ENCODE measurements at places on chromosomes 6 and 20. TPM values are rescaled to one million over a fixed set of nuclear protein-coding genes. Genes with fewer than 3 reads are reported as not detected.

Gene NRN1
- not detected for total RNA-seq

Gene RFX6
- not detected for total RNA-seq

Gene DAAM2
- not detected for total RNA-seq

Gene VSTM2L
- 2.3 TPM for total RNA-seq

Gene NKAIN4
- not detected for total RNA-seq

Gene CRISP2
- not detected for total RNA-seq

Gene ZBTB46
- 4.9 TPM for total RNA-seq

Gene GLP1R
- not detected for total RNA-seq

DNA sequence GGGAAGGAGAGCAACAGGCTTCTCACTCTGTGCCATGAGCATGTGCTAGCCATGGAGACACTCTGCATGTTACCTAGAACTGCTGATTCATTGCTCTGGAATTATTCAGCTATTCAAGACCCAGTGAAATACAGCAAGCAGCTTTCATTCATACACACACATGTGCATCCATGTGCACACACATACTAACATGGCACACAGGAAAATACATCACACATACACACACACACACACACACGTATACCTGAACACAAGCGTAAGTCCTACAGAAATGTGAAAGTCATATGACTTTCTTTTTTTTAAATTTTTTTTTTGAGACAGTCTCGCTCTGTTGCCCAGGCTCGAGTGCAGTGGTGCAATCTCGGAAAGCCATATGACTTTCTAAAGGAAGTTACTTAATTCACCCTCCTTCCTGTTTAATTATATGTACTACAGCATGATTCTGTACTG is 108.2 kb upstream of the NFATC2 start:
- DNase-seq, result no peak

GRCh38 chr6:42777126-42777822 is 4.6 kb upstream of the BICRAL start:
- no peak for DNase-seq

GRCh38 chr20:58703765-58704371 is 11.3 kb downstream of the NPEPL1 start:
- DNase-seq, result no peak

DNA sequence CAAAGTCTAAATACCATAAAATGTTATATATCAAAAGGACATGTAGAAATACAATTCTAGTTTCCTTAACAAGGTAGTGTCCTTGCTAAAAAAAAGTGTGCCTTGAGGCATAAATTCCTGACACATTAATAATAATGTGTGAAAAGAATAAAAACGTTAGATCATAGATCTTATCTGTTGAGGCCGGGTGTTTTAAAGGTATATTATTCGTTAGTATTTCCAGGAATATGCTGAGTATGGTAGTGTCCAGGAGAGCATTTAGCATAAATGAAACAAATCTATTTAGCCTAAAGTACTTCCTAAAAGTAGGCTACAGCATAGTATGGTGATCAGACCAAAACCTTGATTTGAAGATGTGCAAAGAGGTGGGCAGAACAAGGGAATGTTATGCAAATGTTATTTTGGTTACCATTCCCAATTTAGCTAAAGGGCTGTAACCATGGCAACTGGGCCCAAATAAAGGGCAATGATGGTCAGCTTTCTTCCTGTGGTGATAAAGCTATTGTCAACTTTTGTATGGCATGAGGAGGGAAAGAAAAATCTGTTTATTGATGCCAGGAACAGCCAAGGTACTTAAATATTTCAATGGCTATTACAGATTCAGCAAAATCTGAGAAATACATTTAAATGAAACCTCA is 18.9 kb downstream of the MKKS start:
- DNase-seq, result peak; percentile 55

DNA sequence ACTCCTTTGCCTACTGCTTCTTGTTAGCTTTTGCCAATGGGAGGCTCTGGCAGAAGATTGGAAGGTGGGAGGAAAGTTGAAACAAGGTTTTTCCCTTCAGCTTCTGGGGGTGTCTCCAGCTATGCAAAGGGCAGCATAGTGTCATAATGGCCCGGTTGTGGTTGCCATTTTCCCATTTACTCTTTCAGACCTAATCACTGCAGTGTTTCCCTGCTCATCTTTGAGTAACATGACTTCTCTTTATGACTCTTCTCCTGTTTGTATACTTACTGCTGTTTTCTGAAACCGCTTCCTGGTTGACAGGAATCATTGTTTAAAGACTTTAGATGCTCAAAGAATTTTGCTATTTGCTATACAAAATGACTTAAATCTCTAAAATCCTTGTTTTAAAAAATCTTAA is 19.9 kb downstream of the NRN1 start:
- DNase-seq, result no peak

- DNase-seq, result no peak
These were observed 197.1 kb upstream of the RGS17 start for GRCh38 chr6:153328194-153328593.

GRCh38 chr6:93468291-93468690 is 48.9 kb upstream of the EPHA7 start:
- DNase-seq, result no peak

DNA sequence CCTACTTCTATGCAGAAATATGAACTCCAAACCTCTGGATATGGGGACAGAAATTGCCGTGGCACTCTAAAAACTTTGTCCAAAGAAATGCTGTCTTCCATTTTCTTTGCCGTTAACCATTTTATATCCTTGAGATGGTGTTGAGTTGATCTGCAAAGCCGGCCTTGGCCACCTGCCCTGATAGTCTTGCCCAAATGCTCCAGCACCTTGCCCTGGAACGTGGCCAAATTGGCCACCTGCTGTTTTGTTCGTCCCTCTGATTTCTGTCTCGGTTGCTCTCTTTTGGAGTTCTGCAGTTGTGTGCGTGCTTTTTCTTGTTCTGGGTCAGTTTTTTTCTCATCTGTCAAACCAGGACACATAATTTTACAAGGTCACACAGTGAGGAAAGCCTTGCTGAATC is 239.7 kb upstream of the GMDS start:
- DNase-seq, result no peak

- no peak for DNase-seq
These were observed 681 bp downstream of the DIDO1 start for GRCh38 chr20:62925420-62926228.

GRCh38 chr6:106186172-106186571 is 100.0 kb downstream of the PRDM1 start:
- DNase-seq, result no peak

DNA sequence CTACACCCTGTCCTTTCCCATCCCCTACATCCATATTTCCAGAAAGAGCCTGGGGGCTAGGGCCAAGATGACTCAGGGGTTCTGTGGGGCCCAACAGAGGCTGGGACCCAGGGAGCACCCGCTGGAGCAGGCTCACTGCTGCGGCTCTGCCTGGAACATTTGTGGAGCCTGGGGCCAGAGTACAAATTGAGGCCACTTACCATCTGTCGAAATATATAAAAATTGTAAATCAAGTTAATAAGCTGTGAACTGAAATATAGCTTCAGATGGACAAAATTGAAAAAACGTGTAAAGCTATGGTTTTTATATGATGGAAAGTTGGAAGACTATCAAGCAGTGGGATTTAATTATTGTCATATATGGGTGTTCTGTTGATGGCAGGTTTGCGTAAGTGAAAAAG is 82.9 kb upstream of the ATXN1 start:
- no peak for DNase-seq

GRCh38 chr20:48858075-48858790 is 30.4 kb upstream of the PREX1 start:
- DNase-seq, result no peak

- peak; percentile 39 for DNase-seq
These were observed 72.9 kb upstream of the DSP start for GRCh38 chr6:7468382-7469081.

DNA sequence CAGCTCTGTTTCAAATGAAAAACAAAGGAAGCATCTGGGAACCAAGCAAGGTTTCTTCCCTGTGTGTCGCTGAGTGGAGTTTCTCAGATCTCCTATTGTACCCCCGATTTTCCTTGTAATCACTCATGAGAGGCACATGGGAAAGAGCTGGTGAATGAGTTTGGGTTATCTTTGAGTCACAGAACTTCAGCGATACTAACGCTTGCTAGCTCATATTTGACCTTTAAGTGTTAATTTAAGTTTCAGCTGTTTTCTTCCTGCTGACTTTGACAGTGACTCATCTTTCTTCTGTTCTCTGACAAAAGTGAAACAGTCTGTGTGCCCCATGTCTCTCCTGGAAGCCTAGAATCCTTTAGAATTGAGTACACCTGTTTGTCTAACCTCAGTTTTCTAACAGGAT is 261.1 kb upstream of the RGS17 start:
- no peak for DNase-seq

GRCh38 chr6:107560657-107561056 is 70.7 kb downstream of the SOBP start:
- no peak for DNase-seq

DNA sequence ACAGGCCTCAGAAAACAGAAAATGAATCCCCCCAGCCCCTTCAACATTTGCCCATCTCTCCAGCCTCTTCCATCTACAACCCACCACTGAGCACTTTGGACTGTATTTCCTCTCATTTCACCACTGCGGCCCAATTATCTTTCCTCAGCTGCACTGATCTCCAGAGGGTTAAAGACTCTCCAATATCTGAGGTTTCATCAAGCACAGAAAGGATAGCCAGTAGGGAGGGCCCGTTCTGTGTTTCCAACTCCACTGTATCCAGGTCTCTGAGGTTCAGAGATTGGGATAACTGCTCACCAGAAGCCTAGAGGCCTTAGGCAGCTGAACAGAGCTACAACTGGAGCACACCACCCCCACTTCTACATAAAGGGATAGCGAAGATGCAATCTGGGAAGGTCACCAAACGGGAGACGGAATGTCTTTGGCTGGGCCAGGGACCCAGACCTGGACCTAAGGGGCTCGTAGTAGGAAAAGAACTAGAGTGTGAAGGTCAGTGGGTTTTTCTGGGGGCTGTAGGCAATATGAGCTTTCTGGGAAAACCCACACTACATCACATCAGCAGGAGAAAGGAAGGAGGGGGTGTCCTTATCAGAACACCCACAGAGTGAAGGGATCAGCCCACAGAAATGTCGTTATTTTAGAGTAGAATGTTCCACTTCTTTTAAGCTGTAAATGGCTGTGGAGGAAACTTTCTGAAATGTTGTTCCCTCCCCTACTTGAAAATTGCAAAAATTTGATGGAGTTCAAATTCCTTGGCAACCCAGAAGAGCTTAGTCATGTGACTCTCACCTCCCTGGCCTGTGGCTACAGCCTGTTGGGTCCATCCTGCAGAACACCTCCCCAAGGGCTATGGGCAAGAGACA is 7.3 kb downstream of the KCNK5 start:
- no peak for DNase-seq

DNA sequence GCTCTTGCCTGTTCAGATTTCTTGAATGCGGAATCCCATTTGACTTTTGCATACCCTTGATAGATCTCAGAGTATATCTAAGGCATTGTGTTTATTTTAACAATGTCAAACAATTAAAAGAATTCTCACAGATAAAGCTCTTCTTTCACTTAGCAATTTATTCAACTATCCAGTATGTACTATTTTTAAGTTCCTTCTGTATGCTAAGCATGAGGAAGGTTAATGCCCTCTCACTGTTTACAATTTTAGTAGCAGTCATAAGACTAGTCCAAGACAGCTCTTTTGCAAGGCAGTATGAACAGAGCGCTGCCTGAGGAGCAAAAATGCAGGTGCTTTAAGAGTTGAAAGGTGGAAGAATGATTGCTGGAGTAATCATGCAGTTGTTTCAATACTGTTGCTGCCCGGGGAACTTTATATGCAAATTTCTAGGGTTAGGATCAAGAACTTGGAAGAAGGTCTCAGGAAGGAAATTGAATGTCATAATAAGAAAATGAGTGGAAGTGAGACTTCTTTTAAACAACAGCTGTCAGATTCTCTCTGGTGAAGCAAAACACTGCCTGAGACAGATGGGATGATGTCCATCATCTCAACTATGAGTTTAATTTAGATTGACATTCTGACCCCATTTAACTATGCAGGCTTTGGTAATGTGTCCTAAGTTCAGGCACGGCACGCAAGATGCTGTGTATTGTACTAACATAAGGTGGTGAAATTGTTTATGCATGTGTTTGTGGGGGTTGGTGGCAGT is 1303.5 kb upstream of the CITED2 start:
- DNase-seq, result no peak

DNA sequence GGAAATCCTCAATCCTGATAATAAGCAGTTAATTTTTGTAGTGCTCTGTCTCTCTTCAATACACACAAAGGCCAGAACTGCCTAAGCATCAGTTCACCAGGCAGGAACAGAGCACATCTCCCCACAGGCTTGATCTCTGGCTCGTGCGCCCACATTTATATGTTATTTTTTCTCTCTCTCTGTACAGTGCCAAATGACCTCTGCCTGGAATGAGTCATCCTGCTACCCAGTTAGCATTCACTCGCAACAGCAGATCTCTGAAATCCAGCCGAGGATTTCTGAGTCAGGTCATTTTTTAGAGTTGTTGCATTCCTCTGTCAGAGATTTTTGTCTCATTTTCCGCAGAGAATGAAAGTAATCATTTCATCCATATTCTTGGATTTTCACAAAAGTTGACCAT is 107.1 kb downstream of the COL12A1 start:
- DNase-seq, result peak; percentile 64

GRCh38 chr20:2602746-2603145 is 49.7 kb upstream of the NOP56 start:
- no peak for DNase-seq

GRCh38 chr6:16511040-16511660 is 250.1 kb downstream of the ATXN1 start:
- no peak for DNase-seq

DNA sequence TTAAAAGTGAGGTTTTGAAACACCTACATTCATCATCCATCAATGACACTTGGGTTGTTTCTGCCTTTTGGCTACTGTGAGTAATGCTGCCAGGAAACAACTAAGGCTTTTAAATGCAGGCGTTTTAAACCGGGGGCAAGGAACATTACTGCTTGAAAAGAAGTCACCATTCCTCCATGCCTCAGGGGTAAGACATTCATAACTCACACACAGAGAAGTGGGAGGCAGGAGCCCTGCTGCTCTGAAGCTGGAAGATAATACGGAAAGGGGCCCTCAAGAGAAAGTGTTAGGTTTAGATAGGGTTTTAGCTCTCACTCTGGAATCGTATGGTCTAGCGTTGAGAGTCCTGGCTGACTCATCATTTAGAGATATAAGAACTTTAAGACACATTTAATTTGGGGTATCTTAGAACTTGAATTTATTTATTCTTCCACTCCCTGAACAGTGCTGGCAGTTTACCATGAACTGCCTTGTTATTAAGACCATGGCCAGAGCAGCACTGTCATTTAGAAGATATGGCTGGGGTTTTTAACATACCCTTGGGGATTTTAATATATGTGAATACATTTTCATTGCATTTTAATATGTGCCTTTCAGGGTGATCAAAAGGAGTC is 1.8 kb downstream of the TUBB1 start:
- DNase-seq, result peak; percentile 91

DNA sequence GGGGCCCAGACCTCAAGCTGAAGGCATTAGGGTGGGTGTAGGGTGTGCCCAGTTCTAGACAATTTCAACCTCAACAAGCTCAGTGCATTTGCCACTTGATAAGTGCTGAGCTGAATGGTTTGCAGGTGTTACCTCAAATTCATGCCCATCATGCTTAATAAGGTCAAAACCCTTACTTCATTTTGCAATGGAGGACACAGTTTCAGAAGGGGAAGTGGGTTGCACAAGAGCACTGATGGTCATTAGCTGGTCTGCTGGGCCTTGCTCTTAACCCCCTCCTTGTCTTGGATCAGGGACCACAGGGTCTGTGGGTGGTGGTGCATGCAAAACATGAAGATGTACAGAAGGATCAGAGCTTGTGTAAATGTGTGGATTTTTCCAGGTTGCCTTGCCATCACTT is 71.0 kb upstream of the SIRPA start:
- no peak for DNase-seq

GRCh38 chr20:57187068-57187634 is 79.3 kb downstream of the BMP7 start:
- DNase-seq, result no peak

GRCh38 chr20:30286157-30286556 is 971.3 kb upstream of the DEFB115 start:
- no peak for DNase-seq

Measured in PC-9 (cell line).